Osteoblast (primary cell): ENCODE measurements at places on chromosomes 11 and 22. TPM values are rescaled to one million over a fixed set of nuclear protein-coding genes. Genes with fewer than 3 reads are reported as not detected.

DNA sequence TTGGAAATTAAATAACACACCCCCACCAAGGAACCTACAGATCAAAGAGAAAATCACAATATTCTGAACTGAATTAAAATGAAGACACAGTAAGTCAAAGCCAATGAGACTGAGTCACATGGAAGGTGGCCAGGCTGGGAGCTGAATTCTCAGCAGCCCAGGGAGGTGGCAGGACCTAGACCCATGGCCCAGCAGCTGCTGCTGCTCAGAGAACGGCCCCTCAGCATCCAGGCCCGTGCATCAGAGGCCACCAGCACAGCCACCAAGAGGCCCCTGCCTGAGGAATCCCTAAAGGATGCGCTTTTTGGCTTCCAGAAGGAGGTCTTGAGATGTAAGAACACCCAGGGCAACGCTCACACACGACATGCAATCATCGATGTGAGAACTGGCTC is 35.0 kb downstream of the TBX1 start:
- H3K27ac ChIP-seq: no peak overlapping the region
- peak; percentile 92 for DNase-seq
- H3K36me3 ChIP-seq: peaks cover 5% of the 10 kb centered on the region

Gene YPEL4
- total RNA-seq: 0.59 and 0.72 TPM in 2 replicates

Gene ADM
- total RNA-seq: 240 and 250 TPM in 2 replicates

Gene GUCY1A2
- under 0.01 and 0.29 TPM in 2 replicates for total RNA-seq
